ENCODE measurements at places on chromosomes 16 and 17.

DNA sequence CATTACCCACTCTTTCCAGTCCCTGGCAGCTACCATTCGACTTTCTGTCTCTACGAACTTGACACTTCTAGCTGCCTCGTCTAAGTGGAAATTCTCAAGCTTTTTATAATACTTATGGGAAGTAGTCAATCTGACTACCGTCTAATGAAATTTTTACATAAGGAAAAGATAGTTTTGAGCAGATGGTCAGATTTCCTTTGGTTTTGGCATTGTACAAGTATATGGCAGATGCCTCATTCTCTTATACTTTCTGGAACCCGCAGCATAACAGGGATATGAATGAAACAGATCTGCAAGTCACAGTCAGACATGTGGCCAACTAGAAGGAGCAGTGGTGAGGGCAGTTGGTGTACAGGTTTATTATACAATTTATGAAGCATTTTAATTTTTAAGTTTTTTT is 146.0 kb downstream of the PITPNC1 start:
- DNase-seq = no peak

DNA sequence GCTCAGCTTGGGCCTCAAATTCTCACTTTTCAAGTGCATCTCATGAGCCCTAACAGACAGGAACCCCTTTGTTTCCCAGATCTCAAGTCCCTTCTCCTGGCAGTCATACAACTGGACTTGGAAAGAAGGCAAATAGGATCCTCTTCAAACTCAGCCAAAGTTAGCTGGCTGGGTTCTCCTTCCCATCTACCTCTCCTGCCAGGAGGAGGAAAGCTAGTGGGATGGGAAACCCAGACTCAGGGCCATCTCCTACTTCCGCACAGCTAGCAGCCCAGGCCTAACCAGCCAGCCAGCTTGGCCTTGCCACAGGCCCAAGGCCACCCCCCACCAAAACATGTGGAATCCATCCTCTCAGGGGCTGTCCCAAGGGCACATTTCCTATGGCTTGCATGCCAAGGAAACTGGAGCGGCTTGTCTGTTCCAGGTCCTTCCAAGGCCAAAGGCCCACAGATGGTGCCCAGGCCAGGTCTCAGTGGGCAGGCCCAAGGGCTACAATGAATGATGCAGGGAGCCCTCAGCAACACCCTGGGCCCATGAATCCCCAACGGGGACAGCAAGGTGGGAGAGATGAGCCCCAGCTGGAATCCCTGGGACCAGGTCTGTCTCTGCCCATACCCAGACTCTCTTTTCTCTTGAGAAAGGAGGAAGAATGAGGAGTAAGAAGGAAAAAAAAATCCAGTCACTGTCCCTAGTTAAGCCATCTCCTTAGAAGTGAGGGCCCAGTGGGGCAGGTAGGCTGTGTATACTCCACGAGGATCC is 1.7 kb downstream of the SMARCD2 start:
- DNase-seq = no peak

DNA sequence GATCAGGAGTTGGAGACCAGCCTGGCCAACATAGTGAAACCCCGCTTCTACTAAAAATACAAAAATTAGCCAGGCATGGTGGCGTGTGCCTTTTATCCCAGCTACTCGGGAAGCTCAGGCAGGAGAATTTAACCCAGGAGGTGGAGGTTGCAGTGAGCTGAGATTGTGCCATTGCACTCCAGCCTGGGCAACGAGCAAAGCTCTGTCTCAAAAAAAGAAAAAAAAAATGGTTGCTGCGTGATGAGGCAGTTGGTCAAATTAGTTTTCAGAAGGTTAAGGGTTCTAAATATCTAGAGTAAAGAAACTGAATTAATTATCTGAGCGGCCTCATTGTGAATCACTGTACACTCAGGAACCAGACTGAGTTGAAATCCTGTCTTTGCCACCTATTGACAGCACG is 3.5 kb upstream of the CD68 start:
- DNase-seq = no peak

GRCh38 chr17:44797802-44798201 is 32.3 kb downstream of the GJC1 start:
- DNase-seq = no peak

- DNase-seq = no peak
Measured at GRCh38 chr16:79362300-79362970, 238.1 kb downstream of the MAF start.

- DNase-seq = no peak
Measured at GRCh38 chr17:45302649-45303173, 14.1 kb downstream of the MAP3K14 start.

GRCh38 chr16:56632848-56633365 is 448 bp downstream of the MT1M start:
- DNase-seq = no peak

- DNase-seq = no peak
Measured at GRCh38 chr16:79269211-79269863, 331.2 kb downstream of the MAF start.

DNA sequence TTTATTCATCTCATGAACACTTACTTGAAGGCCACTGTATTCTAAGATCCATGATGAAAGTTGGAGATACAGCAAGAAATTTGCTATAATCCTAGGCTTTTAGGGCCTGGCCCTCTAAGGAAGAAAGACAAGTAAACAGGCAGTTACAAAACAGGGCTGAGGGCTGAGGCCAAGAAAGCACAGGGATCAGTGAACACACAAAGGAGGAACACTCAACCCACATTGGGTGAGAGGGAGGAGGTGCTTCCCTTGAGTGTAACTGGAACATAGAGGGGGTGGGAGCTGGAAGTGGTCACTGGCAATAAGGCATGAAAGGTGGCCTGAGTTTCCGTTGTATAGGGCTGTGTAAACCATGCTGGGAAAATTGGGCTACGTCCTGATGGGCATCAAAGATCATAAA is 112.2 kb downstream of the ZNF18 start:
- no peak for DNase-seq

- no peak for DNase-seq
Measured at GRCh38 chr16:82628088-82628423, 1.3 kb downstream of the CDH13 start.

DNA sequence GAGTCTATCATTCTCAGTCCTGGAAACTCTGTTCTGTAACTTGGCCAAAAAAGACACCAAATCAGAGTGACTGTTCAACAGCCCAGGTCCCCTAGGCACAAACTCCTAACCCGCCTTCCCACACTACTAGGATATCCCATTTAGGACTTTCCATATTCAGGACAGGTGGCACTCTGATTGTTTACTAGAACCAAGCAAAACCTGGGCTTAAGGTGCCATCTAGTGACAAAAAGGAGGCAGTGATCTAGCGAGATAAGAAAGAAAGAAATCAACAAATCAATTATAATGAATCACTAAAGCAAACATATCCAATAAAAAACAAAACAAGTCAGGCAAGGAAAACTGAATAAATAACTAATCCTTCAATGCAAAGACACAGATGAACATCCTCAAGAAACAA is 203.9 kb downstream of the CEP112 start:
- DNase-seq = no peak

DNA sequence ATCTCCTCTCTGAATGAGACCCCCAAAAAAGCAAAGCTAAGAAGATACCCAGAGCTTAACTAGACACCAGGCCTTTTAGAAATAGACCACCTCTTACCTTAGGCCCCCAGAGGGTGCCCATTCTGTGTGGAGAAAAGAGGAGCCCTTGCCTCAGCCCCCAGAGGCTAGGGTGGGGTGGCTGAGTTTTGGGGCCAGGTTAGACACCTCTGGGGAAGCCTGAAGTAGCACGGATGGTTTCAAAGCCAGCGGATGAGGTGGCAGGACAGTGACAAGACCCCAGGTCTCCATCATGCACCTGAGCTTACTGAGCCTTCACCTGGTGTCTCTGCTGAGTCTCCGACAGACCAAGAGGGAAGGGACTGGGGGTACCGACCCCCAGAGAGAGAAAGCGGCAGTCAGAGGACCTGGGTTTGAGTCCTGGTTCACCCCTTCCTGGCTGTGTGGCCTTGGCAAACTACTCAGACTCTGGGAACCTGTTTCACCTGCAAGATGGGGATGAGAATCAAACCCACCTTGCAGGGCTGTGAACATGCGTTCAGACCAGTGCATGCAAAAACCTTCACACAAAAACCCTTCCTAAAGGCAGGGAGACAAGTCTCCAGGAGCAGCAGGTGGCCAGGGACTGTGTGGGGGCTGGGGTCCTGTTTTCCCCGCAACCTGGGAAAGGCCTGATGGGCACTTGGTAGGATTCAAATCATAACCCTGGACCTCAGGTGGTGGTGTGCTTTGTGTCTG is 7.7 kb downstream of the SCGB1C2 start:
- DNase-seq = no peak

DNA sequence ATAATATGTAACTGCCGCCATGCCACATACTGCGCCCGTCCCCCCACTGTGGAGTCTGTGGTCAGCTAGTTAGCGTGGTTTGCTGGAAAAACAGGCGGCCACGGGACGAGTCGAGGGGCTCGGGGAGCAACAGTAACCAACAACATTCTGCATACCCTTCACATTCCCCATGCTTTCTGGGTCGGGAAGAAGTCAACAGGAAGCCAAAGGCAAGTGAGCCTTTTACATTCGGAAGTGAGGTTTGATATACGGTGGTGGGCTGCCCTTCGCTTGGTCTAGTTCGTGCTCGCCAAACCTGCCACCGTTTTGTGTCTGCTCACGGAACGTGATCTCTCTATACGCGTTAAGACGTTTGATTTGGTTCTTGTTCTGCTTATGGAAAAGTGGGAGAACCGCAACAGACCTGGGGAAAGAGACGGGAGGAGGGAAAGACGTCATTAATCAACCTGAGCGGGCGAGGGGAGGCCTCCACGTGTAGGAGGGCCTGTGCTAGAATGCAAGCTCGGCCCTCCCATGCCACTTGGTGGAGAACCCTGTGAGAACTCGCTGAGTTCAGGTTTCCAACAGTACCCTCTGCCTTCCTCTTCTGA is 28.9 kb upstream of the CFAP20 start:
- DNase-seq = no peak

- no peak for DNase-seq
Measured at GRCh38 chr17:61299517-61300513, 99.8 kb upstream of the TBX2 start.
